Forelimb muscle (tissue), 1 donor: ENCODE measurements at places on chromosomes 16 and 17. TPM values are rescaled to one million over a fixed set of nuclear protein-coding genes. Genes with fewer than 3 reads are reported as not detected.

DNA sequence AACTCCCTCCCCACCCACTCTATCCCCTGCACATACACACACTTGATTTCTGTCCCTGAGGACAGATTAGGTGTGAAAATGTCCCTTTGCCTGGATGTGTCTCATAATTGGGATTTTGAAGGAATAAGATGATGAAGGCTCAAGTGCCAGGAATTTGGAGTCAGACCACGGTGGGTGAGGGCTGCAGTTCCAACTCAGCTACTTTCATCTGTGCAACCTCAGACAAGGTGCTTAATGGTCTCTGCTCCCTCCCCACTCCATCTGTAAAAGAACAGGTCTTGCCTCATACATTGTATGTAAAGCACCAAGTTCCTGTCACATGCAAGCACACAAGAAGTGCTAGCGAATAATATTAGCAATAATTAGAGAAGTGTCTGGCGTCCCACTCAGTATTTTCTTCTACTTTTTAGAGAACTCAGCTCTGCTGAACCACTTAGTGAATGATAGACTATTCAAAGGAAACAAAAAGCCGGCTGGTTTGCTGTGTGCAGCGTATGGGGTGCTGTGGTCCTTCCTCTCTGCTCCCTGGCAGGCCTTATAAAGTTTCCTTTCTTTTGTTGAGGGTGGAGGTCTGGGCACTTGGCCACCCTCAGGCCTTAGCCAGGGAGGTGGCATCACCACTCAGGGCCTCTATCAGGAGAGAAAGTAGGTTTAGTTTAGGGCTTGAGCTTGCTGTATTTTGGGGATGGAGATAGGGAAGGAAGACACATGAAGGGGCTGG, 6.4 kb downstream of the TBX4 start:
- no peak for DNase-seq

- DNase-seq = peak; percentile 67
Observed at GRCh38 chr16:24516900-24517669, 22.3 kb upstream of the RBBP6 start.

Gene MYOCD
- polyA plus RNA-seq = 0.70 TPM

GRCh38 chr17:73089322-73090317, 2.9 kb downstream of the SLC39A11 start:
- no peak for DNase-seq

GRCh38 chr17:6536566-6537065, 19.7 kb downstream of the PITPNM3 start:
- no peak for DNase-seq

GRCh38 chr17:34798581-34798980, 162.7 kb downstream of the CCT6B start:
- no peak for DNase-seq

GRCh38 chr17:77637818-77638575, 320.5 kb upstream of the TNRC6C start:
- DNase-seq = no peak

DNA sequence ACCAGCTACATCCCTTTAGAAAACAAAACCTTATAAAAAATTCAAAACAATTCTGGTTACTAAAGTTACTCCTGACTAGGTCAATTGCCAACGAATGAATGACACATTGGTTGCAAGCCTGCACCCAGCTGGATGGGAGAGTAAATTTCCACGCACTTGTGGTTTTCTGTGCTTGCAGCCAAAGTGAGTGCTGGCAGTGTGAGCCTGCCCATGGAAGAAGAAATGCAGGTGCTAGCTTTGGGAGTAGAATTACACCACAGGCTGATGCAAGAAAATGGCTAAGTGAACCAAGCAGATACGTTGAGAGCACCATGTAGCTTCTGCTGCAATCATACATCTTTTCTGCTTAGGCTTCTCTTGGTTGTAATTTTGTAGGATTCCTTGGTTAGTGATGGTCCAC, 74.6 kb downstream of the SYCE1L start:
- DNase-seq = no peak

DNA sequence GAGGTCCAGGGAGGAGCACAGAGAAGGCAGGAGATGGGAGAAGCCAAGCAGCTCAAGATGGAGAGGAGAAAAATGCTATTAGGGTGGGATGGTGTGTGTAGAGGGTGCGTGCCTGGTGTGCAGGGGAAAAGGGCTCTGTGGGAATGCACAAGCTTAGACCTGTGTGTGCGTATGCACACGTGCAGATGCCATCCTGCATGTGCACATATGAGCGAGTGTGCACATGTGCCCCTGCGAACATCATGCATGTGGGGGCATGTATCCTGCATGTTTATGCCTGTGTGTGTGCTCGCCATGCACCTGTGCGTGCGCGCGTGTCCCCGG, 438 bp upstream of the KCNJ12 start:
- DNase-seq = no peak

Gene NHLRC4
- polyA plus RNA-seq = 0.99 TPM

DNA sequence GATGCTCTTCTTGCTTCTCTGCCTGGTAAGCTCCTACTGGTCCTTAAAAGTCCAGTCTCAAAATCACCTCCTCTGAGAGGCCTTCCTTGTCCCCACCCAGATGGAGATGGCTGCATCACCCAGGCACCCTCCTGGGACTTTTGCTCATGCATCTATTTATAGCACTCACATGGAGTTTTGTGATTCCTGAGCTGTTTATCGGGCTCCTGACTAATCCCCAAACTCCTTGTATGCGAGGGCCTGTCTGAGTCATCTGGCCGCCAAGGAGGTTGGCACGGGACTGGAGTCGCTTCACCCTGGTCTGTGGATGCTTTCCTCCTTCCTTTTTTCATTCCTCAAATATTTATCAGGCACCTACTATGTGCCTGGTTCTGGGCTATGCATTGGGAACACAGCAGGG, 2.3 kb upstream of the MAP2K3 start:
- DNase-seq = no peak

GRCh38 chr16:55508941-55509931, at the start of gene LPCAT2:
LPCAT2 (plus strand) TSS chr16:55509072; CDS start chr16:55509182, 110 bp downstream.
- DNase-seq = peak; percentile 67

DNA sequence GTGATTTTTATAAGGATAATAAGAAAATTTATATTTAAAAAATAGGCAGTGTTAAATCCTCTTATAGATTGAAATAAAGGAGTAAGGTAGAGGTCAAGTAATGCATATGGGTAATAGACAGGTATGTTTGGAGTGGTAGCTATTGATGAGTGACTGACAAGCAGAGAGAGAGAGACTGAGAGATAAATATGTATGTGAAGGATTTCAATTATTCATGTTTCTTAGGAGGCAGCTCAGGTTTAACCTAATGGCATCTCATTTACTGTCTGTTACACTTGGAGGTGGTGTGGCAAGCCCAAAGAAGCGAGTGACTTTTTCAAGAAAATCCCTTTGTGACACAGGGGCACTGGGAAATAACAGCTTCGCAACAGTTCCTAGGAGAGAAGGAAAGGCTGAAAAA, 120.2 kb downstream of the KIF2B start:
- DNase-seq = no peak

DNA sequence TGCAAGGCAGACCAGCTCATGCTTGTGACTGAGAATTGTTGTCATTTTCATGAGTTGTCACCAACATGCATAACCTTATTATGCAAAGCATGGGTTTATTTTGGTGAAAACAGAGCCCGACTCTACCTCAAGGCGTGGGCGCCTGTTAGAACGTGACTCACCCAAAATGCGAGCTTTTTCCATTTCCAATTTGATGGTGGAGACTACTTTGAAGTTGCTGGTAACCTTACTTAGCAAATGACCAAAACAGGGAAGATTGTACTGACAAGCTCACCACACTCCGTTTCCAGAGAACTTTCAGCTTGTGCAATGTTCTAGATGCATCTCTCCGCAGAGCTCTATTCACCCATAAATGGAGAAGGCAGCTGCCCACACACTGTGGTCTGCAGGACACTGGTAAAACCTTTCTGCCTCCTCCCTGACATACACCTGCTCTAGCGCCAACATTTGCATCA, 284.5 kb downstream of the MAF start:
- DNase-seq = no peak

GRCh38 chr17:29505836-29506235, 61.0 kb downstream of the ABHD15 start:
- no peak for DNase-seq

- DNase-seq = no peak
Observed at GRCh38 chr17:28895794-28896447, 1.6 kb downstream of the FLOT2 start.

- DNase-seq = no peak
Observed at GRCh38 chr17:57954397-57955182, 622 bp downstream of the CUEDC1 start.

DNA sequence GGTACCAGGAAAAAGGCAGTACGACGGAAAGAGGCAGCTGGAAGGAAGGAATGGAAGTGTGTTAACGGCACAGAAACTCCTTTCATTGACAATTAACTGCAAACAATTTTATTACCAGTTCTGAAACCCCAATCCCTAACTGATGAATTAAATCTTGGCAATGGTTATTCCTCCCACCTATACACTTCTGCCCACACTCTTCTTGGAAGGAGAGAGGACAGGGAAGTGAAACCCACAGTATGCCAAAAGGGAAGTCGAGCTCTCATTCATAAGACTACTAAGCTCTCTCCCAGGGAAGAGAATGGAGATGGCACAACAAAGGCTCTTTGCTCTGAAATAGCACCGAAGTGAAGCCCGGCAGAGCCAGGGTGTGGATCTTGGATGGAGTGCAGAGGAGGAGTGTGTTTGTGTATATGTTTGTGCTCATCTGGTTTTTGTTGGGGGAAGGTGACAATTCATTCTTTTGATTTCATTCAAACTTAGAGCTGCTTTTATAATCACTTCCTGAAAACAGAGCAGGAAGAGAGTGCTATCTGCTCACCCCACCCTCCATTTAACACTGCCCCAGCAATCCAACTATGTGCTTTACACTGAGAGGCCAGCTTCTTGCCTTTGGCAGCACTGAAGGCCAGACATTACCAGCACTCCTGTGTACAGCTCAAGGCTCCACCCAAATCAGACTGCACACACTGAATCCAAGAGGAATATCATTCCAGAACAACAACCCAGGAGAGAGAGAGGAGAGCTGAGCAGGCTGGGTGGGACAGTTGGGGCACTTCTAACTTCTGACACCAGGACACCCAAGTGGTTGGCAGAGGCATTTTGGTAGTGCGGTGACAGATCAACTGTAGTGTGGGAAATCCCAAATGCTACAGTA, 68.7 kb downstream of the HIC1 start:
- no peak for DNase-seq

DNA sequence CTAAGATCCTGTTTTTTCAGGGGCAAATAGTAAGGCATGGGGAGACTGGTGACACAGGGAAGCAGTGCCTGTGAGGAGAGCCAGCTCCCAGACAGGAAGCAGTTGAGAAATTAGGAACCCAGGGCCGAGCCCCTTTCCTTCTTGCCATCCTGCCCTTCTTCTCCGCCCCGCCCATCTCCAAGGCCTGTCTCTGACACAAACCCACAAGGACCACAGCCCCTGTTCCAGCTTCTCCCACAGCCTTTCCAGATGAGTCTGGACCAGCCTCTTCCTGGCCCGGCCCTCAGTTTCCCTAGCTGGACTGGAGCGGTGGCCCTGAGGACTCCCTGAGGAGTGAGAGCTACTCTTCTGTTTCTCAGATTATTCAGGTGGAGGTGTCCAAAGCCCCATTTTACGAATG, 9.9 kb downstream of the CCDC102A start:
- DNase-seq = no peak

DNA sequence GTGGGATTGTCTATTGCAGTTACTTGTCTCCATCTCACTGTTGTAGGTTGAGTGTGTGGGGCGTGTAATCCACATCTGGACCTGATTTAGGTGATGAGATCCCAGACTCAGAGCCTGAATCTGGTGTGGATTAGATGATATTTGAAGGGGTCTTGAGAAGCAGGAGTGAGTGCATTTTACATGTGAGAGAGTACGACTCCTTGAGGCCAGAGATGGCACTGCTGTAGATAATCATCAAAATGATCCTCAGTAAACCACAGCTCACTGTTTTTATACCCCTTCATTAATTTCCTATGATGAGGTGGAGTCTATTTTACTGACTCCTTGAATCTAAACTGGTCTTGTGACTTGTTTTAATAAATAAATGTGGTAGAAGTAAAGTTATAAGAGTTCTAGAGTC, 732.5 kb downstream of the KCNJ2 start:
- DNase-seq = no peak

- DNase-seq = peak; percentile 26
Observed at GRCh38 chr16:52068447-52069074, 478.4 kb downstream of the TOX3 start.

- no peak for DNase-seq
Observed at GRCh38 chr16:2474877-2475412, at the start of gene TBC1D24. TBC1D24 (plus strand) TSS chr16:2475127; CDS start chr16:2496149, 21,022 bp downstream.

DNA sequence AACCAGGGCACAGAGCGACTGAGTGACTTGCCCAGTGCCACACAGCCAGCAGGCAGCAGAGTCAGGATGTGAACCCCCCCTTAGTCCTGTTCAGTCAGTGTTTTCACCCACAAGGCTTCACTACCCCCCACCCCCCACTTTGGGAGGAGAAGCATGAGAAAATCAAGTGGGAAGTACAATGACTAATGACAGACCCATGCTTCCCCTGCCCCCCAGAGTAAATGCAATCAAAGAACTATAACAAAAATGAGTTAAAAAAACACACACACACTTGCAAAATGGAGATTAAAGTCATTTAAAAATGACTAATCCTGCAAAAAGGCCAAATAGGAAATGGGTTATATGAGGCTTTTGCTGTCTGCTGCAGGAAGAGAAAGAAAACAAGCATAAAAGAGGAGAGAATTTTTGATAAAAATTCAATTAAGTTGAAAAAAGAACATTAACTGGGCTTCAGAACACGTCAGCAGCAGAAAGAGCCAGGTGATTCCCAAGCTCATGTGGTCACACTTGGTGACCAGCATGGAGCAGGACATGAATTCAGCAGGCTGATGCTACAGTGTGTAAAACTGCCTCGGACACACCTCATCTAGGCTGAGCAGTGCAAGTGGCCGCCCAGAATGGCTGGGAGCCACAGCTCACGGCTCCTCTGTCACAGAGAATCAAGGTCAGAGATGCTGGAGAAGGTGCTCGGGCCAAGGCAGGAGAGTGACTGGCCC, 212.3 kb downstream of the ZNF423 start:
- DNase-seq = no peak

Gene CNGB1
- 0.03 TPM for polyA plus RNA-seq

GRCh38 chr17:47850692-47851573, at the start of gene SP6:
SP6 (minus strand) TSS chr17:47851163; CDS start chr17:47848429, 2,734 bp downstream.
- DNase-seq = no peak

Gene RGS9
- 2.2 TPM for polyA plus RNA-seq

- DNase-seq = no peak
Observed at GRCh38 chr17:73197161-73197560, 4.3 kb downstream of the COG1 start.

- no peak for DNase-seq
Observed at GRCh38 chr17:6241381-6241780, 171.2 kb downstream of the WSCD1 start.

DNA sequence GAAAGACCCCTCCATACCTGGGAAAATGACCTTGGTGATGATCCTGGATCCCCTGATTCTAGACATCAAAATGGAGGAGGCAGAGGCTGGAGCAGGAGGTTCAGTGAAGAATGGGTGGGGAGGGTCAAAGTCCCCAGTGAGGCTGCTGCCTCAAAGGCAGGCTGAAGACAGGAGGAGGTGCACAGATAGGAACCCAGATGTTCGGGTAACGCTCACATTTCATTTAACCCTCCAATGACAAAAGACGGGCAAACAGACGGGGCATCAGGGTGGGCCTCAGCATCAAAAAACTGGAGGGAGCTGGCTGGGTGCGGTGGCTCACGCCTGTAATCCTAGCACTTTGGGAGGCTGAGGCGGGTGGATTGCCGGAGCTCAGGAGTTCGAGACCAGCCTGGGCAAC, at the start of gene ANKRD40CL:
ANKRD40CL (minus strand) TSS at position 73 of the 400 bp plus-strand sequence. CDS start 605 bp downstream, outside the sequence.
- no peak for DNase-seq

- no peak for DNase-seq
Observed at GRCh38 chr17:15381707-15382106, 40.3 kb upstream of the TEKT3 start.
